ENCODE measurements at places on chromosomes 4 and X.
A peak's percentile ranks its signal among the peaks of the same experiment; 100 is the strongest.

DNA sequence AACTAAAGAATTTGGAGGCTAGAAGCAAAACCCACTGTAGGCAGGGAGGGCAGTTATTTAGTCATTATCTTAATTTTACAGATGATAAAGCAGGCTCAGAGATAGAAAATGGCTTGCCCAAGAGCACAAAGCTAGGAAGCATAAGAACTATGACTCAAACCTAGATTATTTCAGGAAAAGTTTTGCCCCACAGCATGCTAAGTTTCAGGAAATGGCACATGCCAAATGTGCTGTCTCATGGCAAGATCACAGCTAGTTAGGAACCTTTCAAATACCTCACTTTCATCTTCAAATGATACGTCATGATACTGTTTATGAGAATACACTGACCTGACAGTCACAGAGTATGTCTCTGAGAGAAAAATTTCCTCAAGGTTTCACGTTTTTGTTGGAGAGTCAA, 78.5 kb upstream of the SPANXC start:
- DNase-seq = no peak

DNA sequence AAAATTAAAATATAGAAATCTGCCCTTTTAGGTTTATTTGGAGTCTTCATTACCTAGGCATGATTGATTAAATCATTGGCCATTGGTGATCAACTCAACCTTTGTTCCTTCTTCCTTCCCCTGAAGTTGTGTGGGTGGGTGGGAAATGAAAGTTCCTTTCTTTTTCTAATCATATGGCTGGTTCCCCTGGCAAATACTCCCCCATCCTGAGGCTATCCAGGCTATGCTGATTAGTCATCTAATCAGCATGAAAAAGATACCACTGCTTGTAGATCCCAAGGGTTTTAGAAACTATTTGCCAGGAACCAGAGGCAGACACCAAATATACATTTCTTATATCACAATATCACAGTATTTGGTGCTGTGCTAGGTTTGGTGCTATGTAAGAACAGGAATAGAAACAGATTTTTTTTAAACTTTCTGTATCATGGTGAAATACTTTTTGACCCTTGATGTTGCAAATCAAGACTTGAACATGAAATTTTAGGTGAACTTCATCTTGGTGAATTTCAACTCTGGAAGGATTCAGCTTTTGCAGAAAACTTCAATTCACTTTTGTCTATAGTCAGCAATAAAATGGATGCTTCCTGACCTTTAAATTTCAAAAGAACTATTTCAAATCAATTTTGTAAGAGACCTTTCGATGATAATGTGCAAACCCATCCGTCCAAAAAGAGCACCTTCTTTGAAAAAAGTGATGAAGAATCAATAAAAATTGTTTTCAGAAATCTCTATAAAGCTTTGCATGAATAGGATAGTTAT, 71.1 kb downstream of the CCSER1 start:
- DNase-seq = peak; percentile 1

DNA sequence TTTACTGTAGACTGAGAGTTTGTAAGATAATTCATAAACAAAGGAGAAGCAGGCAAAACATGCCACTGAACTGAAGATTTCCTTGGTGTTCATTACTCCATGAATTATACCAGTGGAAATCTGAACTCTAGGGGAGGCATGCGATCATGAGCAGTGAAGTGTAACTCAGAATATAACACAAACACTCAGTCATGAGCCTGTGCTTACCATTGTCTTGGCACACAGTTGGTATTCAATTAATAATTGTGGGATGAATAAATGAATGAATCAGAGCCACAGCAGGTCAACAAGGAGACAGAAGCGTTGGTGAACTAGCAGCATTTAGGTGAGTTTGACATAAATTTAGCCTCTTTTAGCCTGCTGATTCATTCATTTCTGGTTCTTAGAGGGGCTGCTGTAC, 263.5 kb upstream of the DKK2 start:
- DNase-seq = no peak

GRCh38 chr4:28225050-28225449, 1364.4 kb downstream of the STIM2 start:
- peak; percentile 51 for DNase-seq

DNA sequence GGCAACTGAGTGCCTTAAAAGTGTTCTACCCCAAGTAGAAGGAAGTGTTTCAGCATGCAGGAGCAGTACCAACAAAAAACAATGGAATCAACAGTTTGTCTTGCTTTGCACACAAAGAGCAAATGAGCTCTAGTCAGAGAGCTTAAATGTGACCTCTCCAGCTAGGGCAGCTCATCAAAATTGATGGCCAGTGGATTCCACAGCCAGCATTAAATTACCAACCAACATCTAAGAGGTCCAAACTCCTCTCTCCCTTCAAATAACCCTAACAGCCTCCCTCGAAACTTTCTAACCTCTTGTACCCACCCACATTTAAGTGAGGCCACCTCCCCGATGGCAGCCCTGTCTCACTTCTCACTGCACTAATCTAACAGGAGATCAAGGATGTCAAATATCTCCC, 219.9 kb downstream of the CHIC2 start:
- DNase-seq = no peak

DNA sequence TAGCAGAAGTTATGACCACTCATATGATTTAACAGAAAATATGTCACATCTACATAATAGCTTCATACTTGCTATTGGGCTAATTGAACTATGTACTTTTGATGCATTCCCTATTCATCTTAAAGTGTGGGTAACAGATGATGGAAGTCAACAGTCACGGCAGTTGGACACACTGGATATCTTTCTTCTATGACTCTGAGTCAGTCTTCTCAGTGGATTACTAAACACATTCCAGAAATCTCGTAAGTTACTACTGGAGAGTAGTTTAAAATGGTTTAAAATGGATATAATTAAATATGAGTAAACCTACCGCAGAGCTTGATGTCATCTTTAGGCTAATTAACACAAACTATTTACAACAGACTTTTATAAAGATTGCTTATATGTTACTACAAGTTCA, 30.1 kb upstream of the CFAP299 start:
- DNase-seq = peak; percentile 79

GRCh38 chr4:156128616-156129015, 174.9 kb upstream of the CTSO start:
- no peak for DNase-seq

DNA sequence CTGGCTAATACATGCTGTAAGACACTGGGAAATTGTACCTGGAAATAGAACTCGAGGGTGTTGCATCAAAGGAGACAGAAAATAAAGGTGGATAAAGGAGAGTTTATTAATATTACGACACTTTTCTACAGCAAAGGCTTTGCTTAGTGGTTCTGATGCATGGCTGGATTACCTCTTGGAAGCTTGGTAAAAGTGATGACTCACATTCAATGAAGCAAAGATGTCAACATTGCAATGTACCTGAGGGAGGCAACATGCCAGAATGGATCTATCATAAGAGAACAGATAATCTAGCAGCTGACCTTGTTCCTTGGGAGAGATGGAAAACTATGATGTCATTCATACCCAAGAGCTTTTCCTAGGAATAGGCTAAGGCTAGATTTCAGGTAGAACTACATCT, 735.1 kb upstream of the DIAPH2 start:
- no peak for DNase-seq

GRCh38 chr4:48340276-48340964, 909 bp upstream of the SLAIN2 start:
- peak; percentile 72 for DNase-seq

DNA sequence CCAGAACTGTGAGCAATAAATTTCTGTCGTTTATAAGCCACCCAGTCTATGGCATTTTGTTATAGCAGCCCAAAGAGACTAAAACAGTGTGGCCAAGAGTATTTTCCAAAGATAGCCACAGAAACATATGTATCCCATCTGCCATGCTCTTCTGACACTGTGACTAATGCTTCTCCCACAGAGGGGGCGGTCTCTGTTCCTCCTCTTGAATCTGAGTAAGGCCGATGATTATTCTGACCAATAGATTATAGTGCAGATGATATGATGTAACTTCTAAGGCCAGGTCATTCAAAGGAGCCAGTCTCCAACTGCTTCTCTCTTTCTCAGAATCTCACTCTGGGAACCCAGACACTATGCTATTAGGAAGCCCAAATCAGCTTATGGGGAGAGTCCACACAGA, 570.7 kb downstream of the BCOR start:
- peak; percentile 58 for DNase-seq

DNA sequence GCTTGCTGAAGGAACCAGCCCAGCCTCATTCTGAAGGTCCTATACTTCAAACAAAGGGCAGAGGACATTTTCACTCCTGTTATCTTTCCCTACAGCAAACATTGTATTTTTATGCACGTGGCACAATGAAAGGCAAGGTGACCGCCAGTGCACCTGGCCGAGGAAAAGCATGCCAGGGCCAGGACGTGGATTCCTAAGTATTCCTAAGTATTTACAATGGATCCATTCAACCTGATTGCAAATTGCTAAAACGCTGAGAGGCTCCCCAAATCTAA, 127.9 kb upstream of the FTHL17 start:
- DNase-seq = no peak

GRCh38 chrX:142251680-142252079, 46.6 kb upstream of the MAGEC2 start:
- no peak for DNase-seq

GRCh38 chr4:51963841-51964517, 56.2 kb downstream of the LRRC66 start:
- no peak for DNase-seq

- peak; percentile 2 for DNase-seq
These were observed 431.8 kb downstream of the PPARGC1A start for GRCh38 chr4:23458054-23458453.

GRCh38 chr4:151885123-151885522, 124.3 kb upstream of the GATB start:
- no peak for DNase-seq

DNA sequence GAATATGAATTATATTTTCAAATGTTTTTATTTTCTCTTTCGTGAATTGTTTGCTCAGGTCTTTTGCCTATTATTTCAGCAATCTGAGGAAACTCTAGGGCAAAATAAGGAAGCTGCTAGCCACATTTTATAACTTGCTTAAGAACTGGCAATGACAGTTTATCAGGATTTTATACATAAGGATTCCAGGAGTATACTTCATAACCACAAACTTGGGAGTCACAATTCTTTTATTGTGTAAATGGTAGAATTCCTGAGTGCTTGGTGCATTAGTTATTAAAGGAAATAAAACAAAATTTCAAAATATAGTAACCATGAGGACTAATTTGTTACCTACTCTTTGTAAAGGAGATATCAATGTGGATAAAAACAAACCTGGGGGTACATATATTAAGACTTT, 54.4 kb downstream of the PALLD start:
- peak; percentile 91 for DNase-seq

DNA sequence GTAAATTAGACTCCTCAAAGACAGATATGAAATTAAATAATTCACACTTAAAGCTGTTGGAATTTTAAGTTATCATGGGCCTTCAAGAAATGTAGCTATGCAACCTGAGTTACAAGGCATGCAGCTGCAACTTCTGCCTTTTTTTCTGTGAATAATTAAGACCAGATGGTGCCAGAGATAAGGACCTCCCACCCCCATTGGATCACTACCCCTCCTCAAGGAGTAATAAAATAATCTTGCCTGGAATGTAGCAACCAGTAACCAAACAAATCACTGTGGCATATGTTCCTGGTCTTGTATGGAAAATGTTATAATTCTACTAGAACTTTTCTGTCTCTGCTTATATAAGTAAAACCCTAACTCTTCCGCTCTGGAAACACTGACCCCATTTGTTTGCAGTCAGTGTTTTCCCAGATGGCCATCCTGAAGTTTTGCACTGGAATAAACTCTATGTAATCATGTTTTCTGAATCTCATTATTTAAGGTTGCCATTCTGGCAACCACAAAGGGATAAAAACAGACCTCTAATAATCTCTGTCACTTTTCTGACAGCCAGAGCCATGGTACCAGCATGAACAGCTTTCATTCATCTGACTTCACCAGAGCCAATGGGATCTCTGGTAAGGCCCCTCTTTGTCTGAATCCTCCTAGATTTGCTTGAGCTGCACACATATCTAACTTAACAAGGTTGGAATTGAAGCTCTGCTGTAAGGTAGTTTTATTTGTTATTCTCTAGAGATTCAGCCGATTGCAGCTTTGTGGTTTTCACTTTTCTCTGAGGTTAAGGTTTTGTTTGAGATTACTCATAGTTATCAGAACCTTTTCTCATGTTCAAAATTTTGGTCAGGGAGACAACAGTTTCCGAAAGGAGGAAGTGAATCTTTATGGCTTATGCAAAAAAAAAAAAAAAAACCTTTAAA, 274.6 kb downstream of the NAF1 start:
- peak; percentile 5 for DNase-seq

GRCh38 chr4:25792200-25792791, 70.5 kb downstream of the SEL1L3 start:
- peak; percentile 27 for DNase-seq

DNA sequence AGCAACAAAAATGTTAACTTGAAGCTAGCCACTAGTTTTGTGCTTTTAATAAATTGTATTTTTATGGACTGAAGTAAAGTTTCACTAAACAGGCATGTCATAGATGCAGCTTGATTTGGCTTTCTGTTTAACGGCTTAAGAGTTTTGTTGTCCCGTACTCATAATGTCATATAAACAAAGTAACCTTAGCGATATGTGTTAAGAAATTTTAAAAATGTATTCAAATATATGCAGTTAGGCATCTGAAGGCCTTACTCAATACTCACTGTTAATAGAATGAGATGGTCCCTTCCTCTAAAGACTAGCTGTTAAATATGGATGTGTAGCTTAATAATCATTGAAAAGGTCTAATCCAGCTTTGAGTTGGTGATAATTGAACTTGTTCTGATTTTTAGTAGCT, 1.0 kb upstream of the SCLT1 start:
- no peak for DNase-seq

DNA sequence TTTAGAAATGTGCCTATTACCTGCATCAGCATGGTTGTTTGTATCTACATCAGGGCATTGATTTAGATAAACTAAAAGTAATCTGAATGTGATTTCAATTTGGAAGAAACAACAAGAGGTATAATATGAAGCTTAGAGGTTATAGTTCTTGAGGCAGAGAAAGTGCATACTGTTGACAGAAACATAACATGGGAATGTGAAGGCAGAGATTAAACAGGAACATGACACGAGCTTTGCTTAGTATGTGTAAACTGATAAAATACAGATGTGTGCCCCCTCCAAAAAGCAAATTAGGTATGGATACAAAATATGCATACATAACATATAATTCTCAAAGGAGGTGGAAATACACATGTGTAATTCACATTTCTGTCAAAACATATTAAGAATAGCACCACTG, 1180.2 kb upstream of the ADGRL3 start:
- DNase-seq = no peak

GRCh38 chr4:76061982-76062381, 12.5 kb upstream of the ART3 start:
- DNase-seq = no peak

DNA sequence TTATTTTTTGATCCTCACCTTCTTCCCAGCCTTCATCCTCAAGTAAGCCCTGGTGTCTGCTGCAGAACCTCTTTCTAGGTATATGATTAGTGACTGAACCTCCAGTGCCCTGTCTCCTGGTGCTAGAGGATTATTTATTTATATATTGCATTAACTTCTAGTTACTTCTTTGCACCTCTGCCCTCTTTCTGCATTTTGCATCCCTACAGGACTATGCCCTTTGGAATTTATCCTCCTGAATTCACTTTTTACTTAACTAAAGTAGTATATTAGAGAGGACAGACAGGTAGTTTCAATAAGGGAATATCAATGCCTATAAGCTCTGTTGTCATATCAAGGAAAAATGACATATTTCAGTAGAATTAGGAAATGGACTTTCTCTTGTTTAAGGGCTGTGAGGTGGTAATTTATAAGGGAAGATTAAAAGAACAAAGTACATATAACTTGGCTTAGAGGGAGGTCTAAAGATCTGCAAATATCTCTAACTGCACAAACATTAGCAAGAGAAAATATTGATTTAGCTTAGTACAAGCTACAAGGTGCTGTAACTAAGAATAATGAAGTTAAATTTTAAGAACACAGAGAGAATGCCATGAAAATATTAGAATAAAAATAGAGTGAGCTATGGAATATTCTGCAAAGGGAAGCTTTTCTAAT, 181.7 kb downstream of the TEX13A start:
- DNase-seq = no peak
